Effector memory CD8-positive, alpha-beta T cell (primary cell): ENCODE measurements at places on chromosomes 4 and X.

- DNase-seq, result no peak
Observed at GRCh38 chrX:151722241-151722846, 6.5 kb downstream of the FATE1 start.

DNA sequence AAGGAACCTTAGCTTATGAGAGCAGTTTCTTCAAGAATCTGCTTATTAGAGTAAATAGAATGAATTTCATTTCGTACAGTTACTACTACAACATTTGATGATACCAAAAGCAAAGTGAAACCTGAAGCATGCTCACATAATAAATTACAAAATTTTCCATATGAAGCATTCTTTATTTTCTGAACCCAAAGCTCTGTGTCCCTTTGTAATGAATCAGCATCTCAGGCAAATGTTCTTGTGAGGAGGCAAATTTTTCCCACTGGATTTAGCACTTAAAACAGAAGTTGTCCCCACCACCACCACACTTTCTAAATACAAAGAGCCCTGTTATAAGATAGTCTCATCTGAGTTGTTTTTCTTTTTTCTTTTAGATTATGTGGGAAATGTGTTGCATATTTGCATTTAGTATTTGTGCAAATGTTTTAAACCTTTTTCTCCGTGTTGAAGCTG, 70.7 kb upstream of the NFKB1 start:
- no peak for DNase-seq

GRCh38 chr4:169254546-169254983, 16.2 kb downstream of the SH3RF1 start:
- no peak for DNase-seq

DNA sequence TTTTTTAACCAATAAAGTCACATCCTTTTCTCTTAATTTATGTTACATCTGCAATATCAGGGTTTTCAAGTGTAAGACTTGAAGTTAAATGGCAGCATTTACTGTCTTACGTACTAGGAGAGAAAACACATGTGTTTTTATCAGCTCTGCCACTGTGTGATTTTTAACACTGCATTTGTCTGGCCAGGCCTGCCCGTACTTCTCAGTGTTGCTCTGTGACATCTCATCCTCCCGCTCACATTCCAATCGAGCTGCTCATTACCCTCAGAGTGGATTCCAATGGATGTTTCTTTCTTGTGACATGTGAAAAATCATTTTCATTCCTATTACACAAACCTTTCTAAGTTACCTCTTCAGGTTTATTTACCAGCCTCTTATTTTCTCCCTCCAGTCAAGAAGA, 420.3 kb downstream of the FAT4 start:
- no peak for DNase-seq

DNA sequence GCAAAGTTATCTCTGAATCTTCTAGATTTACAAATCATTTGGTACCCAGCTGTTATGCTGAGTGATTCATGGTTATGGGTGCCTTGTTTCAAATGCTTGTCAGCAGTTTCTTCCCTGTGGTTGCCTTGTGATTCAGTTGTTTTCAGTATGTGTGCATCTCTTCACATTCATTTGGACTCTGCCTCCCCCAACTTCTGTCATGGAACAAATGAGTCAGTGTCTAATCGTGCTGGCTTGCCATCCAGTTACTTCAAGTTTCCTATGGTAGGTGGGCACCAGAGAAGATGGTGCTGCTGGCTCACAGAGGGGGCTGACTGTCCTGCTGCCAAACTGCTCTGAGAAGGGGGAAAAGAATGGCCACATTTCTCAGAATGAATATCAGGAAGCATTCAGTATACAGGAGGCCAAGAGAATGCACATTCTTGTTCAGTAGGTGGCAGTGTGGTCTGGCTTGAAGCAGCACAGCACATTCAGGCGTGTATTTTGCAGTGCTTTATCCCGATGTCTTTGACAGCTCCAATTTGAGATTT, 260.9 kb downstream of the GLUD2 start:
- no peak for DNase-seq

GRCh38 chr4:156481845-156482244, 489.8 kb downstream of the PDGFC start:
- DNase-seq, result no peak

- no peak for DNase-seq
Observed at GRCh38 chr4:3311489-3312171, 18.8 kb downstream of the RGS12 start.

DNA sequence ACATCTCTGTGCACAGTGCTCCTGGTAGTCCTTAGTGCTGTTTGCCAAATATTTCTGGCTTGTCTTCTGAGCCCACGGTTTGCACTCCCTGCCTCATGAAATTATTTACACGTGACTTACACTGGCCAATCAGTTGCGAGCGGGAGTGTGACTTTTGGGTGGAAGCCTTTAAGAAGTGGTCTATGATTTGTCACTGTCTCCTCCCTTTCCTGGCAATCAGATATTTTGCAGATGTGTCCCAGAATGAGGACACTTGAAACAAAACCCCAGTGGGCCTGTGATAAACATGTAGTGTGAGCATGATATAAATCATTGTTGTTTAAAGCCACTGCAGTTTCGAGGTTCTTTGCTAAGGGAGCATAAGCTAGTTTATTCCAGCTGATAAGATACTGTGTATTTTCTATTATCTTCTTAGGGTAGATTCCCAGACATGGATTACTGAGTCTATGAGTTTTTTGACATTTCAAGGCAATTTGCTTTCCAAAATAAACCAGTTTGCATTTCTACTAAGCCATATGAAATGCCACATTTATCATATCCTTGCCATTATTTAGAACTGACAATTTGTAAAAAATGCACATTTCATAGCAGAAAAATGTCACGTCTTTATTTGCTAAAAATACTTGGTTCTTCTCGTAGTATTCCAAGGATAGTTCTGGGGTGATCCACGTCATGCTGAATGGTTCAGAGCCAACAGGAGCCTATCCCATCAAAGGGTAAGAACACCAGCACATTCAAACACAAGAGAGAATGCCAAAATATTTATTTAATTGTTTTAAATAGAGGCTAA, 12.0 kb downstream of the BST1 start:
- no peak for DNase-seq

DNA sequence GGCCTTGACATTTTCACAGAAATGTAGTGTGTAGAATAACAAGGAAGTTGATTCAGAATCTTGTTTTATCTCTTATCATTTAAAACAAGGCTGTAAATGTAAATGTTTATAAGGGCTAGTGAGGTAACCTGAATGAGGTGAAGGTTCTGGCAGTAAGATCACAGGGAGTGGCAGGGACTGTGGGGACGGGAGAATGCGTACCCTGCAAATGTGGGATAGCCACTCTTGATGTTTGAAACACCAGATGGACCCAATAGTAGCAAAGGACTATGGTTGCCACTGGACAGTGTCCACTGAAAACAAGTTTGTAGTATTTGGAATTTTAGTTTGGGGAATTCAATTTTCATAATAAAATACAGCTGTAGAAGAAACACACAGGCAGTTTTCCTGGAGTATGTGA, 155.3 kb downstream of the FHIP1A start:
- no peak for DNase-seq

DNA sequence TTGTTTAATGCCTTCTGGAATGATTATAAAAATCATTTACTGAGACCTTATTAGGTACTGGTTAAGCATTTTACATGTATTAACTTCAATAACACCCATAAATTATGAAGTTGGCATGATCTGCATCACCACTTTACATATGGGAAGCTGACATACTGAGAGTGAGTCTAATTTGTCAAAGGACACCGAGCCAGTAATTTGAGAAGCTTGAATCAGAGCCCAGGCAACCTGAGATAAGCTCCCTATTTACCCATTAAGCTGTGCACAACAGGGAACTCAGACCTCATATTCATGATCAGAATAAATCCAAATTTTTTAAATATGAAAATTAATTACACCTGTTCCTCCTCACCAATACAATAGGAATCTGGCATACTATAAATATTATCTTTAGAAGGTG, 247.9 kb upstream of the EPHA5 start:
- DNase-seq, result no peak

GRCh38 chr4:2574863-2575262, 38.4 kb downstream of the FAM193A start:
- DNase-seq, result no peak

GRCh38 chr4:146222313-146222712, 8.0 kb downstream of the REELD1 start:
- DNase-seq, result no peak

GRCh38 chr4:37597034-37597433, 89.1 kb downstream of the RELL1 start:
- DNase-seq, result no peak

GRCh38 chr4:159608436-159608835, 505.6 kb downstream of the RAPGEF2 start:
- no peak for DNase-seq

GRCh38 chr4:143559757-143560147, 46.2 kb downstream of the SMARCA5 start:
- peak; percentile 25 for DNase-seq

DNA sequence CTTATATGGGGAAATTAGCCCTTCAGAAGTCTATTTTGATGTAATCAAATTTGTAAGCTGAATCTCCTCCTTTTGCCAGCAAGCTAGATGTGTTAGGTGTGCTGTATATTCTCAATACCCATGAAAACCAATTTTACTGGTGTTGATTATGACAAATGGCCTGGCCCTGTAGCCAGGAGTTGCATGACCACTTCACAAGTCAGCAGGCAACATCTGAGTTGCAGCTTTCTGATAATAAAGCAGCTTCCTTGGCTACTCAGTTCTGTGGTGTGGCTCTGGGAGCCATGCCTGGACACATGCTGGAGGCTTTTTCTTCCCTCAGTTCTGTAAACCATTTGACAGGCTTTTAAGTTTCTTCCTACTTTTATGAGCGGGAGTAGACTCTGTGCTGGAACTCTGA, 154.1 kb upstream of the CXCL13 start:
- no peak for DNase-seq

DNA sequence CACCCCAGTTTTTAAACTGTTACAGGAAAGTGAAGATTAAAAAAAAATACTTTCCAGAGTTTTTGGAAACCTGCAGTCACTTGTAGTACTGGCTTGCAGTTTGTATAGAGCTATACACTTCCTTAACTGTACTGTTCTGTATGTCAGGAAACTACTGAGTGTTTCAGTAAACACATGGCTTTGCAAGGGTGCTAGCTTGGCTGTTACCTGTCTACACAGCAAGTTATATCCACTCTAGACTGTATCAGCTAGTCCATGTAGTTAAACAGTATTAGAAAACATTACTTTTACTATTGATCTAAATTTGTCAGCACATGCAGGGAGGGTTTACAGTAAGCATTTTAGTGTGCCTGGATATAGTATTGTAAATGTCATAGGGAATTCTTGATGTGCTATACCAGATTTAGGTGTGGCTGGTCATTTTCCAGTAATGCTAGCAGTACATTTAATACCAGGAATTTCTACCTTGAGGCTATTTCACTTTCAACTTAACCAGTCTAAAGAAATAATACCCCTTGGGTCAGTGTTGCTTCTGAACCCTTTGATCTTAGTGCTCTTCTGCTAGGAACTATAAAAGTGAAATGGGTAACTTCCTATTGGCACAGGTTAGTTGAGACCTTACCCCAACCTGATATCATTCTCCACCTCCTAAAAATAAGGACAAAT, 192.3 kb upstream of the ANKRD50 start:
- no peak for DNase-seq

- DNase-seq, result no peak
Observed at GRCh38 chr4:7876201-7876875, 63.3 kb downstream of the AFAP1 start.

DNA sequence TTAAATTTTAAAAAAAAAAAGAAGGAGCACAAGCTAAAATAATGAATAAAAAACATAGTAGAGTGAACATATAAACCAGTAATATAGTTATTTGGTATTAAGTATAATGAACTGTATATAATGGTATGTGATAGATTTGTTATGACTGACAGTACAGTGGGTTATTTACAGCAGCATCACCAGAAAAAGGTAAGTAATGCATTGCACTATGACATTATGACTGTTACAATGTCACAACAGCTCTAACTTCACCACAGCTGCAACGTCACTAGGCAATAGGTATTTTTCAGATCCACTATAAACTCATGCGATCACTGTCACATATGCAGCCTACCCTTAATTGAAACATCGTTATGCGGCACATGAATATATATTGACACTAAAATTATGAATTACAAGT, 72.5 kb downstream of the COX7B2 start:
- DNase-seq, result no peak

DNA sequence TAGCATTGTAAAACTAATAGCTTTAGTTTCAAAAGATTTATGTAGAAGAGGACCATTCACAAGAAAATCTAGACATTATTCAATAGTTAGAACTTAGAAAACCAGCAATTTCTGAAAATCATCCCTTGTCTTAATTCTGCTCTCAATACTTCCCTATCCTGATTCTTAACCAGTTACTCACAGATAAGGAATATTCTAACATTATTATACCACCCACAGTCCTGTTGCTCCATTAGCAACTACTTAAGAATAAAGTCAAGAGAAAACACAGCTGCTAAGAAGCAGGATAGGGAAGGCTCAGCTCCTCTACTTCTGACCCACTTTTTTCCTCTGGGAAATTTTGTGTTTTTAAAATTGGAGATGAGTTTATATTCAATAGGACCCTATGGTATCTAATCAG, 47.7 kb downstream of the PHKA1 start:
- no peak for DNase-seq

- no peak for DNase-seq
Observed at GRCh38 chrX:340121-340520, 21.5 kb upstream of the GTPBP6 start.

GRCh38 chrX:118571836-118572235, 76.2 kb downstream of the DOCK11 start:
- DNase-seq, result no peak

GRCh38 chr4:3464349-3464905, 1.3 kb downstream of the DOK7 start:
- no peak for DNase-seq

DNA sequence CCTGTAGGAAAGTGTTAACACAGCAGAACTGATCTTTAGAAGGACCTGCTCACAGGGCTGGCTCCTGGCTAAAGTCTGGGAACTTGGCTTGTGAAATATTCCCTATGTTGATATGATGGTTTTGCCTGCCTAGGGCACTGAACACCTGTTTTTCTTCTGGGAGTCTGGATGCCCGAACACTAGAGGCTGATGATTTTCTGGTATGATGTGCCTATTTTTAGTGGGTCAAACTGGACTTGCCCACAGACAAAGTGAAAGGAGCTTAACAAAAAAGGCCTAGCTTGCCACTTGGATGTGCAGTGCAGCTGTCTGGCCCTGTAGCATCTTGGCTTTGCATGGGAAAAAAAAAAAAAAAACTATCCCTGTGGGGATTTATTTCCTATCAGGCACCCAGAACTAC, 39.1 kb downstream of the ZNF674 start:
- no peak for DNase-seq

GRCh38 chr4:123359449-123360315, 36.9 kb upstream of the SPRY1 start:
- no peak for DNase-seq
